ENCODE measurements at places on chromosomes 12 and 14.

DNA sequence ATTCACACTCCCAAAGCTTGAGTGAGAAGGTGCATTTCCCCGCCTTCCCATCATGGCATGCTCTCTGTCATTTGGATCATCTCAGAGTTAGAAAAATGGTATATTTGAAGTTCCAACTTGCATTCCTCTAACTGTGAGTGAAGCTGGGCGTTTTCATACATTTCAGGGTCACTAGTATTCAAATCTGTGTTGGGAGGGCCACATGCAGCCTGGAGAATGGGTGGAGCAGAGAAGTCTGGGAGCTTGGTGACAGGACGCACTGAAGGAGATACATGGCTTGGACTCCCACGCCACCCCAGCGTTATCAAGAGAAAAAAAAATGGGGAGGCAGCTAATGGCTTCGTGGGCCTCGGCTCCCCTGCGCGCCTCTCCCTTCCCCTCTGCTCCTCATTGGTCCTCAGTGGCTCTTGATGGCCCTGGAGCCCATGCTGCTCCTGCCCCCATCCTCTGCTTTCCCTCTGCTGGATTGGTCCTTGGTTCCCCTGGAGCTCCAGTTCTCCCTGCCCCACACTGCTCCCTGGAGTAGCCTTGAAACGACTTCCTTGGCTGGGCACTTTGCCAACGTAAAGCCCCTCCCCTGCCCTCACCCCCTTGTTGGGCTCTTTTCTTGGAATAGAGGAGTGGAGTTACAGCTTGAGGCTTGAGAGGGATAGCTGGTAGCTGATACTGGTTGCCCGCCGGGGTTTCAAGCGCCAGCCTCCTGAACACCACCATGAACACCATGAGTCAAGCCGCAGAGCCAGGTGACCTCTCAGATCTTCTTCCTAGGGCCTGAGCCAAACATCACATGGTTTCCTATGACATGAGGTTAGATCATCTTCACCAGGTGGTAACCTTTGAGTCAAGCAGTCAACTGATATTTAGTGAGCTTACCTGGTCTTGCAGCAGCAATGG, 139.6 kb downstream of the PRKCH start:
- DNase-seq: peak; percentile 47

DNA sequence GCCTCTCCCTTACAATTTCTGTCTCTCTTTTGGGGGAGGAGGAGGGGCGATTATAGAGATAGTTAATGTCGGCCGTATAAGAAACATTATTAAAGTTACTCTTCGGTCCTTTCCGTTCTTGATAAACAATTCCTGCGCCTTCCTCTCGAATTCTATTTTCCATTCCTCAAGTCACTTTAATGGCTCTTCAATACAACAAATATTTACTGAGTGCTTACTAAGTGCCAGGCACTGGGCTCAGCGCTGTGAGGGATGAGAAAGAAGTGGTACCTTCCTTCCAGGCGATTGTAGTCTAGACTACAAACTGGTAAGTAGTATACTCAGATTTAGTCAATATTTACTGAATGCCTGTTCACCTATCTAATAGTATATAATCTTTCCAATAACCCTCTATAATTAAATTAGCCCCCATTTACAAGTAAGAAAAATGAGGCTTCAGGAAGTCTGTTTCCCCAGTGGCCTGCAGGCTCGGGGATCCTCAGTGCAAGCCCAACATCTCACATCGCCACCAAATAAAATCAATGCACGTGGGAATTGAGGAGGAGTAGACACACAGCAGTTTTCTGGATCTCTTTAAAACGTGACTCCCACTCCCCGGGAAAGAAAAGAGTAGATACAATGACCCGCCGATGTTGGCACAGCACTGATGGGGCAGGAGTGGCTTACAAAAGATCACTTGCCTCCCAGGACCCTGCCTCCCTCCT, 589 bp upstream of the ZNF219 start:
- DNase-seq: no peak

- no peak for DNase-seq
These were observed 154.4 kb downstream of the GPHN start for GRCh38 chr14:66662374-66662773.

DNA sequence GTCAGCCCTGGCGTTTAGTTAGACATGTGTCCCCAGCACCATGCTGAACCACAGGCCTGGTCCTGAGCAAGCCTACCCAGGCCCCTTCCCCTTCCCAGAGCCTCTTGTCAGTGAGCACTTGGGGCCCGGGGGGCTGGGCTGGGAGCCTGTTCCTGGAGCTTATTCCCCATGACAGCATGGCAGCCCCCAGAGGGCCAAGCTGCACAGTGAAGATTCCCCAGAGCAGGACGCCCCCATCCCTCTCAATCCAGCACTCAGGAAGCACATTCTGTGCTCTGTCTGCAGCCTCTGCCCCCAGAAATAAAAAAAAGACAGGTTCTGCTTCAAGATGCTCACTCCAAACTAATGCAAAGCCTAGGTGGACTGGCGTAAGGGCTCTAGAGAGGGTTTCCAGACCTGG, 117.3 kb downstream of the LGMN start:
- DNase-seq: no peak

- DNase-seq: no peak
These were observed 32.4 kb downstream of the PTPN21 start for GRCh38 chr14:88522393-88522792.

GRCh38 chr14:79271122-79271521, 940.2 kb downstream of the DIO2 start:
- DNase-seq: no peak

- DNase-seq: no peak
These were observed 22.9 kb upstream of the NR1H4 start for GRCh38 chr12:100450735-100451134.

DNA sequence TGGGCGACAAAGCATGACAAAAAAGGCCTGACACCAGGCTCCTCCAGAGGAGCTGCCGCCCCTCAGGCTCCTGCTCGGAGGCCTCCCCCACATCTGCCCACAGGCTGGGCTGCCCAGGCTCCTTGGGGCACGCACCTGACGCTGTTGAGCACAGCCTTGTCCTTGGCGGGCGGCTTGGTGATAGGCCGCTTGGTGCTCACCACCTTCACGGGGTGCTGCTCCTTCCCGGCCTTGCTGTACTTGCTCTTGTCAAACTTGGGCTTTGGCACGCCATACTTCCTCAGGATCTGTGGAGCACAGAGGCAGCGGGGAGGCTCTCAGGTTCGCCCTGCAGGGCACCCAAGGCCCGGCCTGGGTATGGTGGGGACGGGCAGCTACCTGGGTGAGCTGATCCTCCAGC, 53.4 kb downstream of the TRAFD1 start:
- DNase-seq: no peak

DNA sequence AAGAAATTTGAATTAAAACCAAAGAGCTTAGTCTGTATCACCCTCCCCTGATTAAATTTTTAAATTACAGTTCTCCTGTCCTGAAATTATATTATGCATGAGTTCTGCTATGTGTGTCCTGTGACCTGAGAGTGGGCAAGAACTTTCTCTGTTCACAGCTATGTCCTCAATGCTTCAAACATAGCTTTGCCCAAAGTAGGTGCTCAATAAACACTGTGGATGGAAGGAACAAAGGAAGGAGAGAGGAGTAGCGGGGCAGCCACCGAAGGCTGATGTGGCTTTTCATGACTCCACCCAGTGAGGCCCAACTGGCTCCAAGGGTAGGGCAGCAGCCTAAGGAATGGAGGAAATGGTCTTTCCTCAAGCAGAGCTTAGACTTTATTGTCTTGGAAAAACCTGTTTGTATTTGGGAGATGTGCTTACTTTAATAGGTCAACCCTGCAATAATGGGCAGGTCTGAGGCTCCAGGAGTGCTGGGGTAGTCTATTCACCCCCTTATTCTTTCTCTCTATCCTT, 7.6 kb upstream of the MARK3 start:
- no peak for DNase-seq

- no peak for DNase-seq
These were observed 181.7 kb downstream of the PLCZ1 start for GRCh38 chr12:18556161-18556560.

GRCh38 chr12:45191239-45191638, 24.7 kb upstream of the ANO6 start:
- no peak for DNase-seq

DNA sequence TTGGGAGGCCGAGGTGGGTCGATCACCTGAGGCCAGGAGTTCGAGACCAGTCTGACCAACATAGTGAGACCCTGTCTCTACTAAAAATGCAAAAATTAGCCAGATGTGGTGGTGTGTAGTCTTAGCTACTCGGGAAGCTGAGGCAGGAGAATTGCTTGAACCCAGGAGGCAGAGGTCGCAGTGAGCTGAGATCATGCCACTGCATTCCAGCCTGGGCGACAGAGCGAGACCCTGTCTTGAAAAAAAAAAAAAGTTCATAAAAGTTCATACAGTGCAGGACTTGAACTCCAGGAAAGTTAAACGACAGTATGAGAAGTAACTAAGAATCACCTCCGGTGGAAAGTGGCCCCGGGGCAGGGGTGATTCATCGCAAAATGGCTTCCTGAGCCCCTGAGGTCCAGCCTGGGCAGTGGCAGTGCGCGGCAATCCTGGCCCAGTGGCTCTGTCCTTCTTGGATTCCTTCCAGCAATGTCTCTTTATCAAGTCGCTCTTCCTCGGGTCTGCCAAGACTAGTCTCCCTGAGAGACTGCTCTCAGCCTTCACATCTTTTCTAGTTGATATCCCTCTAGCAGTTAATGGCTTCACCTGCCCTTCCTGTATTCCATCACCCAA, 16.7 kb upstream of the MAP1LC3B2 start:
- no peak for DNase-seq

GRCh38 chr14:100898935-100899883, 4.3 kb downstream of the RTL1 start:
- no peak for DNase-seq

- no peak for DNase-seq
These were observed 29.4 kb downstream of the PPP2R5E start for GRCh38 chr14:63513756-63514155.

DNA sequence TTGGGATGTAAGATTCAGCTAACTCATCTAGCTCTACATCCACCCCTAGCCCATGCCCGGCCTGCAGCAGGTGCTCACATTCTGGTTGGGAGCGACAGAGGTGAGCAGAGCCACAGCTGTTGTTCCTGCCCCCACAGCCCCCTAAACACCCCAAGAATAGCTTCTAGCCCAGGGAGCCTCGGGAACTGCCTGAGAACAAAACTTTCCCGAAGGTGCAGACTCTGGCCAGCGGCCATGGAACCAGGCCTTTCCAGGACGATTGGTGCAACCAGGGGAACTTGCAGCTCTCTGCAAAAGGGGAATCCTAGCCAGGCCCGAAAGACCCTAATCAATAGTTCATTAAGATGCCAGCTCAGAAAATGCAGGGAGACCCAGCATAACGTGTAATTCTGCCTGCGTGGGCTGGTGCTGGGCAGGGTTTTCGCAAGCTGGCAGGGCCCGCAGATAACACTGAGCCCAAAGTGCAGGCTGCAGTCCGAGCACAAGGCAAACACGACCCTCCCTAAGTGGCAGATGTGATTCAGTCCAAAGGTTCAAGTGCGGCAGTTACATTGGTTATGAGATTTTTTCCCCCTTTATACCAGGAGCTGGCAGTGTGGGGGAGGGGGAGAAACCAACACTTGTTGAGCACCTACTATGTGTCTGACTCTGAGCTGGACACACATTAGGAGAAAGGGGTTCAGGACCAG, 122.5 kb upstream of the MAP1LC3B2 start:
- DNase-seq: no peak

- no peak for DNase-seq
These were observed 87.1 kb downstream of the PAX9 start for GRCh38 chr14:36748610-36749213.

DNA sequence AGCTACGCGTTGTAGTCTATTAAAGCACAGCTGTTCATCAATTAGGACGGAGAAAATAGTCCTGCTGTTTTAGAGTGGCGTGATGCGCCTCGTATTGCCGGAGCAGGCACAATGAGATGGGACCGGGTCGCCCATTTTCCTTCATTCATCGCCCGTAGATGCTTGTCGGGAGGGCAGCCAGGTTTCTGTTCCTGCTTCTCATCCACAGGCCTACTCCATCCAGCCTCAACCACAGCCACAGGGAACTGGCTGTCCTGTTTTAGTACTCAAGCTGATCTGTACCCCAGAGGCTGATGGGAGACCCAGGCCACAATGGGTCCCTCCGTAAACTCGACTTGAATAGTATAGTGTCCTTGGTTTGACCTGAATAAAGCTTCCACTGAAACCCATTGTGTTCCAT, 264.0 kb downstream of the VRK1 start:
- no peak for DNase-seq

GRCh38 chr12:17304503-17305347, 698.8 kb upstream of the LMO3 start:
- DNase-seq: no peak

GRCh38 chr12:992647-993046, 1.6 kb downstream of the ERC1 start:
- no peak for DNase-seq

- no peak for DNase-seq
These were observed 168.1 kb upstream of the DAAM1 start for GRCh38 chr14:59020382-59020781.

DNA sequence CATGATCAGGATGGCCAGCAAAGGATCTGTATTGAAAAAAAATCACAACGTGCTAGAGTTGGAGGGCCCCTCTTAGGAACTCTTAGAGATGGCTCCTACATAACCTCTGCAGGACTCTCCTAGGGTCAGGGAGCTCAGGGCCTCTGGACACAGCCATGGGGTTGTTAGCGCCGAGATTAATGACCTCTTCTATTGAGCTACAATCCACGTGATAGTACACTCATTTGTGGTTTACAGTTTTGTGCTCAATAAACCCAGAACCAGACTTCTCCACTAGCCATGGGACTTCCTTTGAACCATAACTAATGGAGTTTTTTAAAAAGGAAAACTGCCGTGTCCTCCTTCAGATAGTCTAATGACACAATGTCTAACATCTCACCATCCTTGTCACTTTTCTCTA, 29.6 kb upstream of the HDAC7 start:
- no peak for DNase-seq

GRCh38 chr12:106299202-106299774, 3.2 kb upstream of the TCP11L2 start:
- no peak for DNase-seq

DNA sequence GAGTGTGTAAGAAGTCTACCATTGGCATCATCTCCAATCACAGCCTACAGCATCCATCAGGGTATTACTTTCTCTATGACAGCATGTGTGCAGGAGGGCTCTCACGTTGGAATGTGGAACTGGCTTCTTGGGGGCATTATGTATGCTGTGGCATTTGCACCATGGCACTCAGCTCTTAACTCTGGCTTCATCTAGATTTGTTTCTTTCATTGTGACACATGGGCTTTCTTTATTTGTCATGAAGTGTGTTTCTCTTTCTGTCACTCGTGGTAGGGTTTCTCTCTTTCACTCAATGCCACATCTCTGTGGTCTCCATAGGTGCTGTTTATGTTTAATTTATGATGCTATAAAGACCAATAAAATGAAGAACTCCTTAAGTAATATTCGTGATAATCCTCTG, 191.2 kb upstream of the GARIN2 start:
- no peak for DNase-seq

DNA sequence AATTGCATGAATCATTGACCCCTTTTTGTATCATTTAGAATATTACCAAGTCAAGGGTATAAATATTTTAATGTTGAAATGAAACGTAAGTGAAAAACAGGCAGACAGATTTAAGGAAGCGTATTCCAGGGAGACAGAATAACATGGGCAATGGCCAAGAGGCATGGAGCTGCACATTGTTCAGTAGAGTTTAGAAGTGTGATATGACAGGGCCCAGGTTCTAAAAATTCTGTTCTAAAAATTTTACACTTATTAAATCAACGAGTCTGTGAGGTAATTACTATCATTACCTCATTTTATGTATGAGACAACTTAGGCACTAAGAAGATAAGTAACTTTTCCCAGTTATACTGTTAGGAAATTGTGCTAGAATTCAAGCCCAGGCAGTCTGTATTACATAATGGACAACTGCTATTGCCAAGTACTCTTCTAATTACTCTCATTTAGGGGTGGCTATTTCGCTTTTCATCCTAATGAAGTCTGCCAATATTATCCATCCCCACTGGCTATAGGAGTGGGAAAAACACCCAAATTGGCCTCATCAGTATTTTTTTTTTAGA, 103.2 kb upstream of the NAV3 start:
- no peak for DNase-seq

All from activated T-cell treated with anti-CD3 and anti-CD28 coated beads, Interleukin-2, amount 50 U/mL, for 4 hours (primary cell).